ENCODE measurements at places on chromosomes 2 and 18.
A peak's percentile ranks its signal among the peaks of the same experiment; 100 is the strongest.

DNA sequence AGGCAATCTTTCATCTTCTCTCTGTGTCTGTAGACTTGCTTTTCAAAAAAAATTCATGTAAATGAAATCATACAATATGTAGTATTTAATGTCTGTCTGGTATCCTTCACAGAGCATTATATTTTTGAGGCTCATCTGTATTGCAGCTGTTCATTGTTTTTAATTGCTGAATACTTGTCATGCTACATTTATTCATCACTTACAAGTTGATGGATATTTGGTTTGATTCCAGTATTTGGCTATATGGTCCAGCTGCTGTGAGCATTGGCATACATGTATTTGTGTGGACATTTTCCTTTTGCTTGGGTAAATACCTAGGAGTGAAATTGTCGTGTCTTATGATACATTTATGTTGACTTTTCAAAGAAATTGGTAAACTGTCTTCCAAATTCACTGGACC is 441.4 kb downstream of the DCDC2C start:
- no peak for DNase-seq

- peak; percentile 5 for DNase-seq
Measured at GRCh38 chr2:145815933-145816332, 1296.0 kb upstream of the ZEB2 start.

DNA sequence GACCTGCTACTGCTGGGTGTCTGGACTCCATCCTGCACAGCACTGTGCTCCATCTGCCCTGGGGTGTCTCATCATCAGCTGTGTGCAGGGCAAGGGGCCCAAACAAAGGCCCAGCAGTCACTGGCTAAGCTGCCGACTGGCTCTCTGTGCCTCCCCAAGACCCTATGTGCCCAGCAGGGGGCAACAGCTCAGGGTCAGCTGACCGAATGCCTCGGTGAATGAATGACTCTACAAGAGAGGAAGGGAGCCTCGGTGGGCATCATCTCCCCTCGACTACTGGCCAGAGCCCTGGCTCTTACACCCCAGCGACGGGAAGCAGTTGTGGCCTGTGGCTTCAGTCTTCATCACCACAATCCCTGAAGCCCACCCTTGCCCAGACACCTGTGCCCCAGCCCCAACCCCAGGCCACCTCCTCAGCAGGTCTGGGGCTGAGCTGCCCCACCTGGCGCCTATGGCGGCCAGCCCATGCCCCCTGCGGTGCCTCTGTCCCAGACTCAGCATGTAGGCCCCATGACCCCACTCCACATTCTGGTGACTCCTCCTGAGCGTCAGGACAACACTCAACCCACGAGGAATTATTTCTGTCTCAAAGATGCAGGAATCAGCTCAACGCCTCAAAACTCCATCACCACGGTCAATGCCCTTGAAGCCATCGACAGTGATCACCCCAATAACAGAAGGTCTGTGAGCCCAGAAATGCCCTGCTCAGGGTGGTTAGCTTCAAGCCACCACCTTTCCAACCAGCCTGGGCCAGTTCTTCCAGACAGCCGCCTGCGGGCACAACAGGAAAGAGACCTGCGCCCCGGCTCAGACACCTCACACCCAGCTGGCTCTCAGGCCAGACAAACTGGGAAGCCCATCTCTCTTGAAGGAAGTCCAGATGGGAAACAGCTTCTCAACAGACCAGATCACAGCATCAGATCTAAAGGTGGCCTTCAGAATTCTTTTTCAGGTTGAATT is 1.6 kb upstream of the GPR17 start:
- no peak for DNase-seq

DNA sequence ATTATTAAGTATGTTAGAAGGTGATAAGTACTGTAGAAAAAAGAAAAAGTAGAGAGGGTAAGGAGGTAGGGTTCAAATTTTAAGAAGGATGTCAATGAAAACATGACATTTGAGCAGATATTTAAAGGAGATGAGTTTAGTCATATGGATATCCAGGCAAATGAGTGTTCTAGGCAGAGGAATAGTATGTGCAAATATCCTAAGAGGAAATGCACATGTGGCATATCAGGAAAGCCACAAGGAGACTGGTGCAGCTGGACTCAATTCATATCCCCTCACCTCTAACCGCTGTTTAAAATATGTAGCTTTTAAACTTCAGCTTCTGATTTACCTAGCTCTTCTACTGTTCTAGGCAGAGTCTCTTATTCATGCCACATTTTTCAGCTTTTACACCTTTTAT is 9.5 kb downstream of the AGPS start:
- peak; percentile 13 for DNase-seq

DNA sequence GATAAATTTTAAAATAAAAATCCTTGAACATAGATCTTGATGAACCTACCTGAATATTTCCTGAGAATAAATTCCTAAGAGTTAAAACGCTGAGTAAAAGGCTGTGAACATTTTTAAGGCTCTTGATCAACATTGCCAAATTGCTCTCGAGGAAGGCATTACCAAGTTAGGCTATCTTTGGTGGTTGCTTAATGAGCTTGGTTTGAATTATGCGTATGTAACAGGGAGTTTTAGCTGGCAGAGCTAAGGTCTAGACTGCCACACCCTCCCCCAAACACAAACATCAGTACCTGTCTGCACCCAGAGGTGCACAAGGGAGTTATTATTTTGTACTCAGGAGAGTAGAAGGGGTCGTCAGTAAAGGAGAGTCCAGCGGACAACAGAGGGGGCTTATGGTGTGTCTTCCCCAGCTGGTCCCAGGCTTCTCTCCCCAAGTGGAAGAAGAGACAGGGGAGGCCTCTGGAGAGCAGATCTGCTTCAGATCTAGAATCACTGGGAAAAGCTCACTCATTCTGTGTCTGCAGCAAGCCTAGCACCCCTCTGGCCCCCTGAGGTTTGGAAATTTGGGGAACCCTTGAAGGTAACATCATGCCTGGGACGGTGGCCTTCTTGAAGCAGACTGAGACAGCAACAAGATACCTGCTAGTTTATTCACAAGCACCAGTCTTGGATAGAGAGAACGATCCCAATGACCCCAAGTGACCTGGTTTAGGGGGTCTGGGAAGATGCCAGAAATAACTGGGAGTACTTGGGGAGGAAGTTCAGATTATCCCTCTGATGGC is 197.2 kb upstream of the ID2 start:
- DNase-seq = no peak

GRCh38 chr2:91839904-91840868 is 3031.0 kb upstream of the TEKT4 start:
- DNase-seq = no peak

DNA sequence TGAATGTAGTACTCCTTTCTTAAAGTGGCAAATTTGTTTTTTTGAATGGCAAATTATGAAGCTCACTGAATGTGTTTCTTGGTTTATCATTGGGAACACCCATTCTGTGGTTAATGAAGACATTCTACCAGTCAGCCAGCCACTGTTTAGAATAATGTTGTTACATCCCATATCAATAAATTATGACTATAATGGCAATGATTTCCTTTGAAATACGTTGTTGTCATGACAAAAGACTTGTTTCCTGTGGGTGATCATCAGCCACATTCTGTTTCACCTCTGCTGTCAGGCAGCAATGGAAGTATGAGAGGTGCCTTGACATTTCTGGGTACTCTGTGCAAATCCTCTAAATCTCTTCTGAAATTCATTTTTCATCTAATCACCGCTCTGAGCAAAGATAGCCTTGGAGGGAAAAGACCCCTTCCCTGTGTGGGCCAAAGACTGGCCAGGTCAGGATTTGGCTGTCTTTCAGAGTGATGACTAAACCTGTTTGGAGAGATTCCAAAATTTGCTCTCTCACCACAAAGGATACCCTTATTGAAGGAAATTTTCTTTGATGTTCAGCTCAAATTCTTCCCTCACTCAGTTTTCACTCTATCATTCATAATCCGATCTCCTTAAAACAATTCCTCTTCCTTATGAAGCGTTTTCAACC is 869.2 kb downstream of the BCL11A start:
- DNase-seq = no peak

GRCh38 chr2:232540441-232541041 is 1.0 kb downstream of the CHRNG start:
- DNase-seq = no peak

Data from fibroblast of skin of right biceps (primary cell).